ENCODE measurements at places on chromosomes 5 and 9.

DNA sequence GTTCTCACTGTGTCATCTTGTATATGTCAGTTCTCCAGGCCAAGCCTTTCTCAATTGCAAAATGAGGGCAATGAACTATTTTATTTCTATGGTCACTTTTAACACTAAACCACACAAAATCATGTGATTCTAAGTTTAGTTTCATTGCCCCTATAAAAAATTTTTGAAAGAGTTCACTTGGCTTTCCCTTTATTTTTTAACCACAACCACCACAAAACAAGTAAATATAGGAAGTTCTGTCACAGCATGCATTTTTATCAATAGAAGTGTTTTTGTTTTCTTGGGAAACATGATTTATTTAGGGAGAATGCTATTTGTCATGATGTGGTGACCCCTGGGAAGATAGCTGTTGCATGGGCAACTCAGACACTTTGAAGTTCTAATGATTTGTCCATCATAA lies 169.1 kb downstream of the CSNK1G3 start:
- DNase-seq = no peak

GRCh38 chr9:32265037-32265436 lies 119.4 kb upstream of the ACO1 start:
- no peak for DNase-seq

DNA sequence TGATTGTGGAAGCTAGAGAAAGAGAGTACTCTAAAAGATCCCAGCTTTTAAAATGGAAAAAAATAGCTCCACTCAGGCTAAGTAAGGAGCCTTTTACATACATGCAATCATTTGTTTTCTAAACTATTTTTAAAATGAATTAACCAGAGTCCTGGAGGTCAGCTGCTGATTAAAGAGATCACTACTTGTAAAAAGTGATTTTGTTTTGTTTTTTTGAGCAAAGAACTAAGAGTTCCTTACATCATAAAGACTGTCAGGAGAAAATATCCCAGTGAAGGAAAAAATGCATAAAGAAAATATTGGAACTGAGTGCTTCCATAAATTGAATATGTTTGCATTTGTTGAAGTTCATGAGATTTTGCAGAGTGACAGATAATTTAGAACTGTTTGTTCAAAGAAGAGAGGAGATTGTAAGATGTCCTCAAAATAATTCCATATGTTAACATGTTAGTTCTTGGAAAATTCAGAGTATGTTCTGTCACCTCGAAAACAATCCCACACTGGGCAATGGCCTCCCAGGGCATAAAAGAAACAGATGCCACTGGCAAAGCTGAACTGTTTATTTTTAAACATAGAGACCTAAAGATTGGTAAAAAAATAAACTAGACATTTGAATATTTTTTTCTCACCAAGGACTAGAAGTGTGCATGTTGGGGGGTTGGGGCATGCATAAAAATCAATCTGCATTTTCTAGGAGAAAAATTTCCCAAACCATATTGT lies 264.7 kb downstream of the NPR3 start:
- DNase-seq = no peak

DNA sequence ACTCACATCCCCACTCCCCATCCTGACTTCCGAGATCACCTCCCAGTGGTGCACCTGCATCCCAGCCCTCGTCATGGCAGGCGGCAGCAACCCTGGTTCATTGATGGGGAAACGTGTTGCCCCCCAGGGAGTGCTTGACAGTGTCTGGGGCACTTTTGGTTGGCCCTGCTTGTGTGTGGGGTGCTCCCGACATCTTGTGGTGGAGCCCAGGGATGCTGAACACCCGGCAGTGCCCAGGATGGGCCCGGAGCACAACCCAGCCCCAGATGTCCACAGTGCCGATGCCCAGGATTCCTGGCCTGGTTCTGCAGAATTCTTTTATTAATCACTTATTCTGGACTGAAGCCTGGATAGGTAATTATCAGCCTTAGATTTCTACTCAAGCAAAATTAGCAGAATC lies 3.7 kb downstream of the MRPL36 start:
- DNase-seq = no peak

- DNase-seq = peak; percentile 16
Measured at GRCh38 chr5:68673106-68673822, 420.6 kb upstream of the SLC30A5 start.

DNA sequence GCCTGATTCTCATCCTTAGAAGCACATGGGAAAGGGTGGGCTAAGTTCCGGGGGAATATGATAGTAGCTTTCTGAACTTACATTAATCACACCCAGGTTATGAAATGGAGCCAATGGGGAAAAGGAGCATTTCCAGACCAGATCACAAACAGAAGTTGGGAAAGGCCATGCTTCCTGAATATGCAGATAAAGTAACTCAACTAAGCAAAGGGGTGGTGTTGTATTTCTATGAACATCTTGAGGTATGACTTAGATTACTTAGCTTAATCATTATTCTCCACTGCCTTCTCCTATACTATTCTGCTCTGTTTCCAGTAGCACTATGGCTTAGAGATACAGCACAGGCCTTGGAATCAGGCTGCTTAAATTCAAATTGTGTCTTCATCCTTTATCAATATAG lies 10.5 kb downstream of the C5orf46 start:
- DNase-seq = no peak

- DNase-seq = no peak
Measured at GRCh38 chr9:38022203-38022895, 46.7 kb downstream of the SHB start.

DNA sequence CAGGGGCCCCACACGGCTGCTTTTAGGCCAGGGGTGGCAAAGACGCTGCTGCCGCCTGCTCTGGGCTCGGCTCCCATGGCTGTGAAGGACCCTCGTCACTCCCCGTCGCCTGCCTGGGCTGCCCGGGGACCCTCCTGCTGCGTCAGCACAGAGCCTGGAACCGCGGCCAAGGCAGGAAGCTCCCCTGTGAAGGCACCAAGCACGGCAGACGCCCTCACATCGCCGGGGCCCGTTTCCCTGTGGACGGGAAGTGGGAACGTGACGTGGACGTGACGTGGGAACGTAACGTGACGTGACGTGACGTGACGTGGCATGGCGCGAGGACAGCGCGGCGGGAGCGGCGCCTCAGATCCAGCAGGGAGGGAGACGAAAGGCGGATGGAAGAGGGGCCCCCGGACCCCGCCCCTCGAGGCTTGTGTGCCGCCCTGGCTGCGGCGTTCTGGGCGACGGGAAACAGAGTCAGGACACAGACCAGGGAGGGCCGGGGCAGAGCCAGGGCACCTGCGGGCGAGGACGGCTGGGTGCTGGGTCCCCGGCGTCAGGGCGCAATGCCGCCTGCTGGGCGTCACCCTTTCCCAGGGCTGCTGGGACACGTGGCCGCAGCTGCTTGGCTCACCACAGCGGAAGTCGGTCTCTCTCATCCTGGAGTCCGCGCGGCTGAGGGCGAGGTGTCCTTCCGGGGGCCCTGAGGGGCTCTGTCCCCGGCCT lies 53.1 kb downstream of the MRPL36 start:
- DNase-seq = no peak

DNA sequence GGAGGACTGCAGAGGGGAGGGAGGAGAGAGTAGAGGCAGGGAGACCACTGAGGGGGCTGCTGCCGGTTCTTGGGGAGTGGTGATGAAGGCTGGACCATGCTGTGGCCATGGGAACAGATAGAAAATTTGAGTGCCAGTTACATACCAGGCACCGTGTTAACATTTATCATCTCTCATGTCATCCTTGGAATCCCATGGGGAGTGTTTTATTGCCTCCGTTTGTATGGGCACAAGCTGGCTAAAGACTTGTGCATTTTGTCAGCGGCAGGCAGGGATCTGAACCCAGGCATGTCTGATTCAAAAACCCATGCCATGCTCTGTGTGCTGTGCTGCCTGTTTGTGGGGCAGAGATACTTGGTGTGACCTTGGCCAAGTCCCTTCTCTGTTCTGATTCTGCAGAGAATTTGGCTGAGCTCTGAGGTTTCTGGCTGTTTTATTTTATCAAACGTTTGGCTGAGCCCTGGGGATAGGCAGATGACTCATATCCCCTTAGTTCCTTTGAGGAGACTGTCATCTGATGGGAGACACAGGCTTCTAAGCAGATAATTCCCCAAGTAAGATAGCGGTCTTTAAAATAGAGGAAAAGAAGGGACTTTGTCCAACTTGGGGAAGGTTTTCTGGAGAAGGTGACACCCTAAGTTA lies 22.2 kb downstream of the COL27A1 start:
- no peak for DNase-seq
